Stimulated activated CD4-positive, alpha-beta T cell treated with anti-CD3 and anti-CD28 coated beads, Interleukin-1b, Interleukin-23, amount 100 ng/mL, for 1 hour (primary cell): ENCODE measurements at places on chromosomes 2 and 18.

GRCh38 chr2:15298770-15299169 lies 262.4 kb downstream of the NBAS start:
- DNase-seq = no peak

- DNase-seq = no peak
Measured at GRCh38 chr2:143132355-143132754, 3.1 kb downstream of the ARHGAP15 start.

- DNase-seq = no peak
Measured at GRCh38 chr2:57959390-57959789, 87.2 kb upstream of the VRK2 start.

DNA sequence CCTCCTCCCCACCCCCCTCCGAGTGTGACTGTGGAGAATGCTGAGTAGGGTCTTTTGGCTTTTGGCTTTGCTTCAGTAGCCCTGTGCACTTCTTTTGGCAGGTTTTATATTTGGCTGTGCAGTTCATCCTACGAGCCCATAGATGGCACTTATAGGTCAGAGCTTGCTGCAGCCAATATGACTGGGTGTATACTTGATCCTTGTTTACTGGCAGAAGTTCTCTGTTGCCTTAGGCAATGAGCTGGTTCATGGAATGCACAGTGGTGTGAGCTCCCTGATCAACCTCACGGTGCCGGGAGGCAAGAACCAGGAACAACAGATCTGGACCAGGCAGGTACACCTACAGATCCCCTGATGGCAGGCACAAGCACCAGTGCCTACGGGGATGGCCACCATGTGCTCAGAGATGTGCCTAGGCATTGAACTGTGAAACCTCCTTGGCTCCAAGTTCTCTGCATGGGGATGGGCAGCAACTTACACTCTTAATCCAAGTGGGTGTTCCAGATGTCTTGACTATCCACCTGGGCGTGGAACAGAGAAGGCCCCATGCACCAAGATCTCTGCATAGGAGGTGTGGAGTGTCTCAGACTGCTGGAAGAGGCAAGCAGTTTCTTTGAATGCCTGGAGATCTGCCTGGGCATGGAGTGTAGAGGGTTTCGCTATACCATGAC lies 190.4 kb downstream of the KIAA1328 start:
- DNase-seq = no peak

DNA sequence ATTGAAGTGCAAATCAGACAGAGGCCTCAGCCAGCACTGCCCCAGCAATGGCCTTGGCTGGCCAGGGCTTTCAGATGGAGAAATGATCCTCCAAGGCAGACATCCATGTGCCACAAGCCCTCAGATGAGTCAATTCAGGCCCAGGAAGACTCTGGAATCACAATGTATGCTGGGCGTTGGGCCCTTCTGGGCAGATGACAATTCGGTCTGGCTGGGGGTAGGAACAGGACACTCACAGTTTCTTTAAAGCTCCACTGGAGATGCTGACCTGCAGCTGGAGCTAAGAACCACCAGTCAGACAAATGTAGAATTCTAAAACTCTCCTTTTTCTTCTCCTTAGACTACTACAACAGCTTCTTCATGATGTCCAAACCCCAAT lies 7.1 kb upstream of the CRYGC start:
- DNase-seq = no peak

DNA sequence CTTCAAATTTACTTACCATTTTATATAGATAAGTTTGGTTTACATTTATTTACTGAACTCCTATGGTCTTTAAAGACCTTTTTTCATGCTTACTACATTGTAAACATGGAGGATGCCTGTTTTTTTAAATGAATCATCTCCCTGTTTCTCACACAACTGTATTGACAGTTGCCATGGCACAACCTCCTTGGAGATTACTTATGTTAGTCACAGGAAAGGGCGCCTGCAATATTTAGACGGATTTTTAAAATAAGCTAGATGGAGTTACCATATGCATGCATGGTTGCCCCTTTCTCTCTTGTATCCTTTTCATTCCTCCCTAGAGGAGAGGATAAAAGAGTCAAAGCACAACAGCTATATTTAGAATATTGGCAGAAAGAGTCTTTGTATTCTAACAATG lies 34.8 kb upstream of the CCDC102B start:
- DNase-seq = no peak

DNA sequence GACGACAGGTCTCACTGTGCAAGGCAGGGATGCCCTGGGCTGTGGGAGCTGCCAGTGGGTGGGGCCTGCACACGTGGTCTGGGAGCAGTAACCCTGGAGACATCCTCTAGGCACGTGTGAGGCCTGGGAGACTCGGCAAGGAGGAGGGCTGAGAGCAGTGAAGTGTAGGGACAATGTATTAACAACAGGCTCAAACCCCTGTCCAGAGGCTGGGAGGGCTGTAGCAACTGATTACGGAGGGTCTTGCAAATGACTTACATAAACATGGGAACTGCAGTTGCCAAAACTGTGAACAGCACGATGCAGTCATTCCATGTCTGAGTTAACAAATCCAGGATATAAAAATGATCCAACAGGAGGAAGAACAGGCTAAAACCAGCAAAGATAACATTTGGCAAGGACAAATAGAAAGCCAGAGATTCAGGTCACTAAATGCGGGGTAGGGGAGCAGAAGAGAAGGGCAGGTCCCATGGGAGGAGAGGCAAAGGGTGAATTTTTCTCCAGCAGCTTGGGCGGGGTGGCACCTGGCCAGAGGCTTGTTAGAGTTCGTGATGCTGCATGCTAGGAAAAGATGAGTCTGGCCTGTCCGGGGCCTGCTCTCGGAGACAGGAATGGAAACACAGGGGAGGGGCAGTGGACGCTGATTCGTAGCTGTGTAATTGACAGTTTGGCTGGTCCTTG lies 44.9 kb downstream of the CYP27C1 start:
- DNase-seq = no peak

GRCh38 chr2:43467891-43468290 lies 127.9 kb downstream of the THADA start:
- no peak for DNase-seq

GRCh38 chr18:62877411-62878221 lies 162.3 kb downstream of the PHLPP1 start:
- DNase-seq = no peak

- no peak for DNase-seq
Measured at GRCh38 chr2:135525786-135526185, 5.2 kb downstream of the ZRANB3 start.

GRCh38 chr2:178367344-178367743 lies 83.6 kb downstream of the PRKRA start:
- no peak for DNase-seq

DNA sequence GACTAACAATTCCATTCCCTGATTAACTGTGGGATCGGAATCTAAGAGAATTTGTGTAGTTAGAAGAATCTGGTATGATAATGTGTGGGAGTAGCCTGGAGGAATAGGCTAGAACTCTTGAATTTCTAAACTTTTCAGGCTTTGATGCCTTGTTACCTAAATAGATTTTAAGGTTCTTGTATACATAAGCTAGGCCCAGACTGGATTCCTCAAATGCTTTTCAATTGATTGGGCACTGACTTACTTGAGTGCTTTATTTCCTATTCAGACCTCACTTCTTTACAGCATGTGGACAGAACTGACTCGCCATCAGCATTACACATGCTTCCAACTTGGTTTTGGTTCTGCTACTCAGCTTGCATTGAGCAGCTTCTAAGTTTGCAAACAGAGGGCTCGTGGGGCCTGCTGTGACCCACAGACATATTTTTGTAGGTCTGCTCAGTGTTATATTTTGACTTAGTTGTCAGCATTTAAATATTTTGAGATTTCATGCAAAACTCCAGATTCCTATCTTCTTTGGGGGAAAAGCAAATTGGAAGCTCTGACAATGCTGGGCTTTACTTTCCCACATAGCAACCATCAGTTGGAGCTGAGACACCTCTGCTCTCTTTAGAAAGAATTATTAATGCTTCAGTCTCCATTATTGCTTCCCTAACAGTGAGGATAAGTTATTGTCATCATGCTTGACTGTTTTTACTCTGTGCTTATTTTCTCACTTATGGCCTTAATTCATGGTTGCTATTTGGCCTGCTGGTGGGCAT lies 5.7 kb downstream of the PARD3B start:
- no peak for DNase-seq

GRCh38 chr2:140242889-140243288 lies 1462.7 kb upstream of the NXPH2 start:
- DNase-seq = no peak

DNA sequence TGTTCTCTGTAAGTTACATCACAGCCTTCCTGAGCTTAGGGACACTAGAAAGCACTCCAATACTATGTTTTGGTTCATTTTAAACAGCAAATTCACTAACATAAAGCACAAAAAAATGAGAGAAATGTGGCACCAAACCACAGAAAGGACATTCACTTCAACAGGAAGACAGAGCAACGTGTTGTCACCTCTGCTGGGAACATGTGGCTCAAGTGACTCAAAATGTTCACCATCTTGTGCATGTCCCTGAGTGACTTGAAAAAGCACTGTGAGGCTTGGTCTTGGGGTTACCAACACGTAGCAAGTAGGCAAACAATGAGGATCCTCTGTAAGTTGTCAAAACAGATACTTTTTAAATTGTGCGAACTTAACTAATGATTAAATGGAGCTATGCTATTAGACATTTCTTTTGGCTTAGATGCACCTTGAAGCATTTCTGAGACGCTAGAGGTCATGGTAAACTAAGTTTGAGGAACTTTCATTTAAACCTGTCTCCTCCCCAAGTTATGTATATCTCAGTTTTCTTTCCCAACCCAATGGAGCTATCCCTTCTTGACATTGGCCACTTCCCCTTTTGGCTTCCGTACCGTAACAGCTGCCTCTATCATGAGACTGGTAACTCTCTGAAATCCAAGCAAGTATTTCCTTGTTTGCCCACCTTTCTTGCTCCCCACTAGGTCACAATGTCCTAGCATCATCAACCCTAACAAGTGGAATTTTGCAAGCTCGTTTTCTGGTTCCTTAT lies 14.0 kb upstream of the ST6GAL2 start:
- DNase-seq = no peak

GRCh38 chr2:30239308-30239985 lies 8.1 kb downstream of the LBH start:
- DNase-seq = no peak
